ENCODE measurements at places on chromosomes 16 and 17. TPM values are rescaled to one million over a fixed set of nuclear protein-coding genes. Genes with fewer than 3 reads are reported as not detected.

- peaks cover 8% of the 10 kb centered on the region for H3K36me3 ChIP-seq
- peaks cover 67% of the 10 kb centered on the region for H3K4me1 ChIP-seq
- H3K4me3 ChIP-seq, result peak overlapping the region; percentile 85
- DNase-seq, result peak; percentile 82
- H3K27ac ChIP-seq, result peak overlapping the region; percentile 62
Measured at GRCh38 chr17:50149417-50150353, 792 bp downstream of the PPP1R9B start.

GRCh38 chr17:15309793-15310192, 31.6 kb downstream of the TEKT3 start:
- H3K4me3 ChIP-seq, result no peak overlapping the region
- H3K27me3 ChIP-seq, result no peaks in the 10 kb centered on the region
- H3K27ac ChIP-seq, result no peak overlapping the region
- no peaks in the 10 kb centered on the region for H3K36me3 ChIP-seq

- H3K4me1 ChIP-seq, result peaks cover 69% of the 10 kb centered on the region
- DNase-seq, result no peak
- H3K36me3 ChIP-seq, result no peaks in the 10 kb centered on the region
- no peak overlapping the region for H3K4me3 ChIP-seq
- H3K27ac ChIP-seq, result peak overlapping the region; percentile 95
- no peaks in the 10 kb centered on the region for H3K27me3 ChIP-seq
Measured at GRCh38 chr17:411421-412120, 59.0 kb upstream of the RPH3AL start.

DNA sequence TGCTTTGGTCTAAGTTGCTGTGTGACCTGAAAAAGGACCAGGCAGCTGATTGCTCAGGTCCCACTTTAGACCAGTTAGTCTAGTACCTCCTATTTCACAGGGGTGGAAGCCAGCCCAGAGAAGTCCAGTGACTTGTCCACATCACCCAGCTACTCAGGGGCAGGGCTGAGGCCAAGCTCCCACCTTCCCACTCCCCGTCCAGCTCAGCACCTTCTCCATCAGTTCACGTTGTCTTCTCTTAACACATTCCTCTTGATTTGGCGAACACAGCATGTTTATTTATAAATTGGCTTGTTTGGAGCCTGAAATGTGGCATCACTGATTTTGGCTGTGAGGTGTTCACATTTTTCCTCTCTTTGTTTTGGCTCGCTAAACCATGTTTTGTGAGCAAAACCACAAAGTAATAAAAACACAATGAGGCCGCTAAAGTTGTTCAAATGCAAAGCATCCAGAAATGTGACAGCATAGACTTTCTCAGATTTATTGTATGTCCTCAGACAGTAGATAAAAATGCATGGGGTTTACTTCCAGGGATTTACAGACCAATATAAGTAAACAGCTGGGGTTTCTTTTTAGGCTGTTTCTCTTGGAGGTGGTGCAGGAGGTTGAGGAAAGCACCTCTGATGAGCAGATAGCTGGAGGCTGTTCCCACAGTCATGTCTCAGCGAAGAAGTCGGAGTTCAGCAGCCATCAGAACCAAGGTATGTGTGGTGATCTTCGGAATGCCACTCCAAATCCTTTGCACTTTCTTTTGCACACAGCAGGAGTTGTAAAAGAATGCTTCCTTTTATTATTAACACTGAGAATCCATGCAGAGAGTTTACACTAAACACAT, 88.4 kb downstream of the PLXDC1 start:
- no peak for DNase-seq
- no peaks in the 10 kb centered on the region for H3K36me3 ChIP-seq
- no peaks in the 10 kb centered on the region for H3K27me3 ChIP-seq
- H3K4me1 ChIP-seq, result no peaks in the 10 kb centered on the region
- no peak overlapping the region for H3K27ac ChIP-seq

DNA sequence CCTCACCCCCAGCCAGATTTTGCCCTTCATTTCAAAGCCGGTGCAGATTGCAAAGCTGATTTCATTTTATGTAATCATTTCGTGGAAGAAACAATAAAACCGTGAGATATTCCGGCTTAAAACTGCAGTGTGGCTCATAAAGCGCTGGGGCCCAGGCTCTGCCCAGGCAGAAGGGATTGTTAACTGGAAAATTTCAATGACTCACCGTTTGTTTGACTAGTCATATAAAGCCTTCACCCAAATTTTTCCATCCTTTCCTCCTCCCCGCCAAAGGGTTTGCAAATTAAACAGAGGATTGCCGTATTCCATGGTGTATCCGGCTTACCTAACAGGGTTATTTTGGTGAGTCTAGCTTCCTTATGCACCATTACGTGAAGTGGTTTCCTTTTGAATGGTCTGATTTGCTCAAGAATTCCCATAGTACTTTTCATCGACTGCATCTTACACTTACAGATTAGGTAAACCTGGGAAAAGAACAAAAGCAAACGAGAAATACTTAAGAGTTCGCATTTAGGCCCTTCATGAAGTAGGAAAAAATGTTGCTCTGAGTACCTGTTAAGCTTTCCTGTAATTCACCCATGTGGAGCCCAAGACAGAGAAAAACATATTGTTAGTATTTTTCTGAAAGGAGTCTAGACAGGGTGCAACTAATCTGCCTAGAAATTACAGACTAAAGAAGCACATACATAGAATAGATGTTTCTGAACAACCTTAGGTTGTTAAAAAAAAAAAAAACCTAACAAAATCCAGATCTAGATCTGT, 949 bp upstream of the GSPT1 start:
- no peaks in the 10 kb centered on the region for H3K27me3 ChIP-seq
- H3K4me3 ChIP-seq, result peak overlapping the region; percentile 36

DNA sequence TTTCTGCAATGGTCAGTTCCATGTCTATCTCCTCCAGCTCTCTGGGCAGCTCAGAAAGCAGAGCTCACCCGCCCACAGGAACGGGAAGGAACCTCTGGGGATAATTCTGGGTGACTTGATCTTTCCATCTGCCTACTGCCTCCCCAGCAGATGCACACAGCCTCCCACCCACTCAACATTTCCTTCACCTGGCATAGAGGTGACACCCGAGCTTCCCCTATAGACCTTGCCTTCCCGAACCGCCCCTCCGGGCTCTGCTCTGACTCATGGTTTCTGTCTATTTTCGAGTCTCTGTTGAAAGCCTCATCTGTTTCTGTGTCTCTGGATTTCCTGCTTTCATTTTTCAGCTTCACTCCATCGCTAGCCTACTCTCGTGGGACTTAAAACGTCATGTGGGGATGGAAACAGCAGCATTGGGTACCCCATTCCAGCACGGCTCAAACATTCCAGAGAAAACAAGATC, 11.4 kb downstream of the GGA3 start:
- H3K36me3 ChIP-seq, result peaks cover 17% of the 10 kb centered on the region
- peaks cover 26% of the 10 kb centered on the region for H3K4me1 ChIP-seq
- H3K27ac ChIP-seq, result no peak overlapping the region
- no peak for DNase-seq

DNA sequence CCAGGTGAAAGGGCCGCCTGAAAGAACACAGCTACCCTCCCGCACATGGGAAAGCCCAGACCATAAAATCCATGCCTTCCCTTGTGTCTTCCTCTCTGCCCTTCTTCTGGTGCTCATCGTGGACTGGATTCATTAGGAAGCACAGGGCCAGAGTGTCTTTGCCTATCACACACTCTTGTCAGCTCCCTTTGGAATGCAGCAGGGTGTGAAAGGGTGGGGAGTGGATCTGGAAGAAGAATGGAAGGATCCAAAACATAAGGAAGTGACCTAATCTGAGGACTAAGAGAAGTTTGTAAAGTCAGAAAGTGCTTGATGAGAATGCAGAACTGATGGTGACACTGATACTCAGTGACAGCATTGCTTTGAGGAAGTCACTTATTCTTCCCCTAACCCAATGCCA, 1147.3 kb upstream of the GOT2 start:
- no peaks in the 10 kb centered on the region for H3K27me3 ChIP-seq
- no peak overlapping the region for H3K27ac ChIP-seq
- no peak overlapping the region for H3K4me3 ChIP-seq
- H3K4me1 ChIP-seq, result no peaks in the 10 kb centered on the region

- no peaks in the 10 kb centered on the region for H3K27me3 ChIP-seq
- no peaks in the 10 kb centered on the region for H3K4me1 ChIP-seq
- peaks cover 5% of the 10 kb centered on the region for H3K36me3 ChIP-seq
- no peak overlapping the region for H3K27ac ChIP-seq
- H3K4me3 ChIP-seq, result no peak overlapping the region
Measured at GRCh38 chr17:21242026-21242697, 11.0 kb downstream of the NATD1 start.

- peaks cover 77% of the 10 kb centered on the region for H3K4me1 ChIP-seq
- H3K27ac ChIP-seq, result peak overlapping the region; percentile 81
- H3K4me3 ChIP-seq, result peak overlapping the region; percentile 90
- DNase-seq, result no peak
Measured at GRCh38 chr16:29663807-29664090, 702 bp downstream of the SPN start.

GRCh38 chr16:77158293-77158692, 32.7 kb upstream of the MON1B start:
- DNase-seq, result no peak
- no peak overlapping the region for H3K27ac ChIP-seq
- no peaks in the 10 kb centered on the region for H3K4me1 ChIP-seq
- no peak overlapping the region for H3K4me3 ChIP-seq

GRCh38 chr16:9969580-9969979, 212.6 kb downstream of the GRIN2A start:
- H3K4me3 ChIP-seq, result no peak overlapping the region
- H3K36me3 ChIP-seq, result no peaks in the 10 kb centered on the region

DNA sequence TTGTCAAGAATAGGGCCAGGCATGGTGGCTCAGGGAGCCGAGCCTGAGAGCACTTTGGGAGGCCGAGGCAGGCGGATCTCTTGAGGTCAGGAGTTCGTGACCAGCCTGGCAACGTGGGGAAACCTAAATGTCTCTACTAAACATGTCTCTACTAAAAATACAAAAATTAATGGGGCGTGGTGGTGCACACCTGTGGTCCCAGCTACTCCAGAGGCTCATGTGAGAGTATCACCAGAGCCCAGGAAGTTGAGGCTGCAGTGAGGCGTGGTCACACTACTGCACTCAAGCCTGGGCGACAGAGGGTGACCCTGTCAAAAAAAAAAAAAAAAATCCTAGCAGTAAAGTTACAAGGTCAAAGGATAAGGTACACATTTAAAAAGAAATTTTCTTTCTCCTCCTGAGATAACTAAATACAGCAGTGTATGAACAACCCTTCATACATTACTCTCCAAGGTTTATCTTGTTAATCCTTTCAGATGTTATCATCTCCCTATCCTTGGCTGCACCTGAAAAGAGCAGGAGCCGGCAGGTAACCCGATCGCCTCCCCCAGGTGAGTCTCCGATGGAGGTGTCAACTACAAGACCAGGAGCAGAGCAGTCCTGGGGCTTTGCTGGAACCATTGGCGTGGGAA, 122.3 kb downstream of the GOSR1 start:
- H3K4me3 ChIP-seq, result peak overlapping the region; percentile 85
- no peaks in the 10 kb centered on the region for H3K27me3 ChIP-seq
- H3K4me1 ChIP-seq, result peaks cover 12% of the 10 kb centered on the region
- H3K27ac ChIP-seq, result peak overlapping the region; percentile 86

DNA sequence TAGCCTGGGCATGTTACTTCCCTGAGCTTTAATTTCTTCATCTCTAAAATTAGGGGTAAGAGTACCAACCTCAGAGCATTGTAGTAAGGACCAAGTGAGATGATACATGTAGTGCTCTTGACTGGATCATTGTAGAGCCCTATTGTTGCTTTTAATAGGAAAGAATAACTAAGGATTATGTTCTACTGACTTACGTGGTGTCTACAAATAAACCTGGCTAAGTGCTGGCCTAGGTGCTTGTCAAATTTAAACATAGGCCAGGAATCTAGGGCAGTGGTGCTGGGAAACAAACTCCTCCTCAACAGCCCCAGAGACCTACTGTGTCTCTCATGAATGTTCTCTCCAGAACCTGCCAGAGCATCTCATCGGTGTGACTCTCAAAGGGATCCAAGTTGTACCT, 69.4 kb downstream of the ABCC12 start:
- H3K27ac ChIP-seq, result no peak overlapping the region
- H3K36me3 ChIP-seq, result no peaks in the 10 kb centered on the region
- no peak for DNase-seq
- H3K4me3 ChIP-seq, result no peak overlapping the region
- no peaks in the 10 kb centered on the region for H3K4me1 ChIP-seq

GRCh38 chr17:2721603-2722002, 10.0 kb upstream of the CLUH start:
- H3K36me3 ChIP-seq, result no peaks in the 10 kb centered on the region
- peaks cover 7% of the 10 kb centered on the region for H3K27me3 ChIP-seq
- H3K4me3 ChIP-seq, result no peak overlapping the region
- no peak overlapping the region for H3K27ac ChIP-seq
- no peak for DNase-seq

Gene MRM3
- total RNA-seq, result 31.9 TPM

Gene PPP1R27
- not detected for total RNA-seq

Gene C1QTNF1
- total RNA-seq, result 0.20 TPM

Gene HOXB9
- 0.12 TPM for total RNA-seq

Gene OR2C1
- total RNA-seq, result not detected
